ENCODE measurements at places on chromosomes 2 and 18. TPM values are rescaled to one million over a fixed set of nuclear protein-coding genes. Genes with fewer than 3 reads are reported as not detected.

DNA sequence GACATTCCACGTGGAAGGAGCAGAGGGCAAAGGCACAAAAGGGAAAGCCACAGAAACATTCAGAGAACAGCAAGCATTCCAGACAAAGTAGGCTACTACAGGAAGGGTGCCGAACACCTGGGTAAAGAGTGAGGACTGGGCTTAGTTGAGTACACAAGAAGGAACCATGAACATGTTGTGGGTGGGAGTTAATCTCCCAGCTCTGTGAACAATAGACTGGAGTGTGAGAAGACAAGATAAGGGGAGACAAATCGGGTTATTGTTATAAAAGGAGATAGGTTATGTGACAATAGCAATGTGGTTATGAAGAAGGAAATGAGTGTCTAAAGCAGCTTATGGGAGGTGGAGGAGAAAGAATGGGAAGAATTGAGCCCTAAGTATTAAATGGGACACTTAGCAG, 70.0 kb downstream of the DPP4 start:
- DNase-seq: no peak

The STPG4 gene
- 0.64 TPM for total RNA-seq

The MAP3K19 gene
- not detected for total RNA-seq

The CRYBA2 gene
- not detected for total RNA-seq

GRCh38 chr2:37091873-37092272, 7.6 kb downstream of the GPATCH11 start:
- no peak for DNase-seq

All from astrocyte (in vitro differentiated cells and primary cell).